ENCODE measurements at places on chromosomes 2 and 18.

DNA sequence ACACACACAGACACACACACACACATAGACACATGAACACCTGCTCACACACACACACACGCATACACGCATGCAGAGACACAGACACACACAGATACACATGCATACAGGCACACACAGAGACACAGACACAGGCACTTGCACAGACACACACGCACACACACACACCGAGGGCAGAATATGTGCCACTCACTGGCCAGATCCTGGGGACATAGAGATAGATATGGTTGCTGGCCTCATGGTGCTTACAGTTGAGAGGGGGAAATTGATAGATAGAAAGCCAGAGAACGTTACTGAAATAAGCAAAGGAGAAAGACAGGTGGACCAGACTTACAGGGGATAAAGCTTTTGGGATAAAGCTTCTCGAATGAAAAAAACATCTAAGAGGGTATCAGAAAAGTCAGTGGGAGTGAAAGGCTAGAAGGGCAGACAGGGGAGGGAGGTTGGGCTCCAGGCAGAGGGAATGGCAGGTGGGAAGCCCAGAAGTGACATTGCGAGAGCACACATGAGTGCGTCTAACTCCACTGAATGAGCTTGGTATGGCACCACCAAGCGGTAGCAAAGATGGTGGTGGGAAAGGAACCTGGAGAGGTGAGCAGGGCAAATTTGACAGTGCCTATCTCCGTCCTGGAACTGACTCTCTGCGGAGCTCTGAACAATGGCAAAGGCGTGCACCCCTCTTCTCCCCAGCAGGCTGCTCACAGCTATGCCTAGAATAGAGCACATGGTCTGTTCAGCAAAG lies 390.1 kb upstream of the TRIB2 start:
- peak; percentile 7 for DNase-seq

- no peak for DNase-seq
Observed at GRCh38 chr2:200431996-200432705, 77.7 kb downstream of the KCTD18 start.

DNA sequence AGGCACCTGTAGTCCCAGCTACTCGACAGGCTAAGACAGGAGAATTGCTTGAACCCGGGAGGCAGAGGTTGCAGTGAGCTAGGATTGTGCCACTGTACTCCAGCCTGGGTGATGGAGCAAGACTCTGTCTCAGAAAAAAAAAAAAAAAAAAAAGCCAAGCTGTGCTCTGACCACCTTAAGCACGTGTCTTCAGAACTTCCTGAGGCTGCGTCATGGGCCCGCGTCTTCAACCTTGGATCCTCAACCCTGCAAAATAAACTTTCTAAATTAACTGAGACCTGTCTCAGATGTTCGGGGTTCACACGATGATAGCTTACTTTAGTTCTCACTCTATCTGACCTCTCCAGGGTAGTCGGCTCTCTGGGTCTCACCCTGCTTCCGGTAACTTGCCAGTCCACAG lies 65.8 kb upstream of the CABLES1 start:
- DNase-seq: peak; percentile 35

- no peak for DNase-seq
Observed at GRCh38 chr2:70746094-70746974, 21.7 kb downstream of the ADD2 start.

GRCh38 chr2:46318579-46319460 lies 21.6 kb downstream of the EPAS1 start:
- no peak for DNase-seq

- no peak for DNase-seq
Observed at GRCh38 chr2:238130111-238130695, 8.3 kb upstream of the KLHL30 start.

All from CD4-positive, alpha-beta T cell treated with Interleukin-6 at 100 ng/mL for 8 hours (primary cell).